Activated CD8-positive, alpha-beta T cell treated with anti-CD3 and anti-CD28 coated beads, Interleukin-2, amount 10 ng/mL, durations not matched to agents 7 days and 5 days (primary cell): ENCODE measurements at places on chromosomes 16 and 17. TPM values are rescaled to one million over a fixed set of nuclear protein-coding genes. Genes with fewer than 3 reads are reported as not detected.

Gene PRSS22
- not detected for total RNA-seq

Gene CDH15
- total RNA-seq = not detected

Gene PIK3R6
- total RNA-seq = 20.7 TPM

Gene NKD1
- total RNA-seq = 0.26 TPM

Gene HS3ST2
- not detected for total RNA-seq

Gene HOXB4
- total RNA-seq = 5.7 TPM

Gene UQCRC2
- total RNA-seq = 238 TPM
